ENCODE measurements at places on chromosomes 12 and 14.

DNA sequence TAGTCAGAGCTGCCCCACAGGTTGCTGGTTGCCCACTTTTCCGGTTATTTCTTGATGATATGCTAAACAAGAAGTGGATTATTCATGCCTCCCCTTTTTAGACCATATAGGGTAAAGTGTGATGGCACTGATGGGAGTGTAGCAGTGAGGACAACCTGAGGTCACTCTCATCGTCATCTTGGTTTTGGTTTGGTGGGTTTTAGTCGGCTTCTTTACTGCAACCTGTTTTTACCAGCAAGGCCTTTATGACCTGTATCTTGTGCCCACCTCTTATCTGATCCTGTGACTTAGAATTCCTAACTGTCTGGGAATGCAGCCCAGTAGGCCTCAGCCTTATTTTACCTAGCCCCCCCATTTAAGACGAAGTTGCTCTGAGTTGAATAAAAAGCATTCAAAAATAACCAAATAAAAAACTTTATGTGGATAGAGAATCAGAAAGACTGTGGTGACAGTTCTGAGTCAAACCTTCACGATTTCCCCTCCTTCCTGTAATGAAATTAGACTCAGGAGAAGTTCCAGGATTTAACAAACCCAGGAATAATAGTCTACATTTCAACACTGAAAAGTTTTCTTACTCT lies 144.2 kb downstream of the PAWR start:
- DNase-seq = no peak

GRCh38 chr14:69711065-69711464 lies 55.9 kb upstream of the SRSF5 start:
- DNase-seq = no peak

- DNase-seq = no peak
These were observed 39.9 kb downstream of the NOS1 start for GRCh38 chr12:117321572-117321971.

- DNase-seq = no peak
These were observed 13.7 kb downstream of the TRMT61A start for GRCh38 chr14:103542605-103543088.

DNA sequence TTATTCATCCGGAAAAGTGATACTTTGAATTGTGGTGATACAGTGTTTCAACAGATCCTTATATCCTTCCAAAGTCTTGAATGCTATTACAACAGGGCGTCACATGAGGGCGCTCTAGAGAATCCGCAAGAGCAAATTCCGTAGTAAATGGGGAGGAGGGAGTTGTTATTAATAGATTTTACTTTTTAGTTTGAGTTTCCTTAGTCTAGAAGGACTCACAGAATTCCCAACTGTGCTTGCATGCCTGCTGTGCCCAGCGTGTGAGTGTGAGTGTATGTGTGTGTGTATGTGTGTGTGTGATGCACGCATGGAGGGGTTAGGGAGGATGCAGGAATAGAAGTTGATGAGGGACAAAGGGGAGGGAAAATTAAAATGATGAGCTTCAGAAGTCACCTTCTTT lies 375.3 kb downstream of the C12orf75 start:
- DNase-seq = no peak

DNA sequence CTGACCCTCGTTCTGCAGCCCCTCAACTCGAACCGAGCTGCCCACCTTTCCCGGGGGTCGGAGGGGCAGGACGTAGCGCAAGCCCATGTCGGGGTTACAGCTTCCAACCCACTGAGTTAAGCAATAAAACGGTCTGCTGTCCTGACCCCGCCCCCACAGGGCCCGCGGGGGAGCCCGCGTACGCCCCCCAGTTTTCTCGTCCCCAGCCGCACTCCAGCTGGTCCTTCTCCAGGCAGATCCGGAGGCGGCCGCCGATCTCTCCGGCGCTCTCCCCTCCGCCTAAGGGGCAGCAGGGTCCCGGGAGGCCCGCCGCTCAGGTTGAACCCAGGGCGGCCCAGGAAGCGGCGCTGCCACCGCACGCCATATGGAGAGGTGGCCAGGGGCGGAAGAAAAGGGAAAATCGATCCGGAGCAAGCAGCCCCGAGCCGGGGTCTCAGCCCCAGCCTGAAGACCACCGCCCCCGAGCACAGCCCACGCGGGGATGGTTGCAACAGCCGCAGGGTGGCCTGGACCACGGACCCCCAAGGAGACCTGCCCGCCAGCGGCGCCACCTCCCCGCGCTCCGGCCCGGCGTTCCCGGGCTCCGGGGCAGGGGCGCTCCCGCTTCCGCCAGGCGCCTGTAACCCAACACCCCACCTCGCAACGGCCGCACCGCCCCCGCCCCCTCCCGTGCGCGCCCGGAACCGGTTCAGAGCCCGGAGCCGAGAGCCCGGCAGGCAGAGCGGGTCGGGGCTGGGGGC lies 760 bp downstream of the ACTN1 start:
- DNase-seq = no peak

- DNase-seq = no peak
These were observed 228.9 kb downstream of the ANO2 start for GRCh38 chr12:5716201-5716600.

DNA sequence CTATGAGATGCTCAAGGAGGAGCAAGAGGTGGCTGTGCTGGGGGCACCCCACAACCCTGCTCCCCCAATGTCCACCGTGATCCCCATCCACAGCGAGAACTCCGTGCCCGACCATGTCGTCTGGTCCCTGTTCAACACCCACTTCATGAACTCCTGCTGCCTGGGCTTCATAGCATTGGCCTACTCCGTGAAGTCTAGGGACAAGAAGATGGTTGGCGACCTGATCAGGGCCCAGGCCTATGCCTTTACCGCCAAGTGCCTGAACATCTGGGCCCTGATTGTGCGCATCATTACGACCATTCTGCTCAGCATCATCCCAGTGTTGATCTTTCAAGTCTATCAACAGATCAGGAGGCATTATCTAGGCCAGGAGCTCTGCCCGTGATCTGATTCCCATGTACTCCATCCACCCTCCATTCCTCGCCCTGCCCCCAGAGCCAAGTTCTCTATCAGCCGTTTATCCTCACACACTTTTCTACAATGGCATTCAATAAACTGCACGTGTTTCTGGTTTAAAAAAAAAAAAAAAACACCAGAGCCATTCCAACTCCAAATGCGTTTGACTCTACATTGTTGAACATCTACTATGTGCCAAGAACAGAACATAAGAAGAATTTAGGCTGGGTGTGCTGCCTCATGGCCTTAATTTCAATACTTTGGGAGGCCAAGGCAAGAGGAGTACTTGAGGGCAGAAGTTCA lies 17.5 kb downstream of the ATXN2 start:
- DNase-seq = no peak

DNA sequence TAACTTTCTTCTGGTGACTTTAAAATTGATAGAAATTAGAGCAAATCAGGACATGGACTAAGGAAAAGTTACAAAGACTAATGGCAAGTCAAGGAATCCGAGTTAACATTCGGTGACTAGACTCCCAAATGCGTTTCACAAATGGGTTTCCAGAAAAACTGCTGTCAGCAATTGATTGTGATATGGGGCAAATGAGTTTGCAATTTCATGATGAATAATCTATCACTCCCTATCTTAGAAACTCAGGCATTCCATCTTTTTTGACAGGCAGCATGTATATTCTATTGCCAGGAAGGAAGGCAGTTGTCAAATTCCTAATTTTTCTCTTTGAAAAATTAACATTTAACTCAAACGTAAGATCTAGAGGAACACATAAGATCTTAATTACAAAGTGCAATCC lies 40.5 kb upstream of the PLXNC1 start:
- no peak for DNase-seq

DNA sequence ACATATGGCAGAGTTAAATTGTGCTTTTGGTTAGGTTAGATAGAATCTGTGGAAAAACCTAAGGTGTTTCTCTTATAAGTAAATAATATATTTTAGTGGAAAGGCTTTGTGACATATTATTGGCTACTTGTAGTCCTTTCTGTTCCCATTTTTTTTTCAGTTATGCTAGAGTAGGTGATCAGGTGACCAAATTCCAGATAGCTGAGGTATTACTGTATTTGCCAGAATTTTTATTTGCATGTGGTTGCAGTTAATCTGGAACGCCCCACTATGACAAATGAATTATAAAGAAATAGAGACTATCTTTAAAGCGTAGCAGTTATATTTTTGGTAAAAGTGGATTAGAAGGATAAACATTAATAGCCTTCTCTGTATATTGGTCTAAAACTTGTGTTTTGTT lies 52.0 kb downstream of the ARHGAP5 start:
- DNase-seq = no peak

DNA sequence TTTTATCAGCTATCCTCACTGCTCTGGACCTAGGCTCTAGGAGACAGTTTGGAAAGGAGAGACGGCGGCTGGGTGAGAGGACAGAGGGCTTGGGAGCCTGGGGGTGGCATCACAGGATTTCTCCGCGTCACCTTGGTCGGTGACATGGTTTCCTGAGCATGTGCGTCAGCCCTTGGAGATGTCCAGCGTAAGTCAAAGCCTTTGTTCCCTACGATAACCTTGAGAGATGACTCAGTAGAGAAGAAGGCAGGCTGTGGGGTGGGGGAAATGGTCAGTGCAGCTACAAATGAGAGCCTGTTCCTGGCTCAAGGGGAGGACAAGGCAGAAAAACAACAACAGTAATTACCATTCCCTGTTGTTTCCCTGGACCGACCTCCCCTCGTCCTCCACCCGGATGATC lies 90.2 kb upstream of the TBX3 start:
- no peak for DNase-seq

DNA sequence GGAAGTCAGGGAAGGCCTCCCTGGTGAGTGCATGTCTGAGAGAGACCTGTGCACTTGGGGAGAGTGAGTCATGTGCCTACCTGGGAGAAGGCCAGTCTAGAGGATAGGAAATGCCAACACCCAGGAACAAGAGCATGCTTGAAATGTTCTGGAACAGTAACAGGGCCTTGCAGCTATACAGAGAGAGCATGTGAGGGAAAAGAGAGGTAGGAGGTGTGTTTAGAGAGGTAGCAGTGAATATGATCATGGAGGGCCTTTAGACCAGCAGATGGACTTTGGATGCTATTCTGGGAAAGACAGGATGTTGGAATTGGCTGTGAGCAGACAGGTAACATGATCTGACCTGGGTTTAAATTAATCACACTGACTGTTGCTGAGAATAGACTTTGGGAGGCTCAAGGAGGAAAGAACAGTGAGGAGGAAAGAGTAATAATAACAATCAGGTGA lies 1143.6 kb downstream of the FLRT2 start:
- no peak for DNase-seq

DNA sequence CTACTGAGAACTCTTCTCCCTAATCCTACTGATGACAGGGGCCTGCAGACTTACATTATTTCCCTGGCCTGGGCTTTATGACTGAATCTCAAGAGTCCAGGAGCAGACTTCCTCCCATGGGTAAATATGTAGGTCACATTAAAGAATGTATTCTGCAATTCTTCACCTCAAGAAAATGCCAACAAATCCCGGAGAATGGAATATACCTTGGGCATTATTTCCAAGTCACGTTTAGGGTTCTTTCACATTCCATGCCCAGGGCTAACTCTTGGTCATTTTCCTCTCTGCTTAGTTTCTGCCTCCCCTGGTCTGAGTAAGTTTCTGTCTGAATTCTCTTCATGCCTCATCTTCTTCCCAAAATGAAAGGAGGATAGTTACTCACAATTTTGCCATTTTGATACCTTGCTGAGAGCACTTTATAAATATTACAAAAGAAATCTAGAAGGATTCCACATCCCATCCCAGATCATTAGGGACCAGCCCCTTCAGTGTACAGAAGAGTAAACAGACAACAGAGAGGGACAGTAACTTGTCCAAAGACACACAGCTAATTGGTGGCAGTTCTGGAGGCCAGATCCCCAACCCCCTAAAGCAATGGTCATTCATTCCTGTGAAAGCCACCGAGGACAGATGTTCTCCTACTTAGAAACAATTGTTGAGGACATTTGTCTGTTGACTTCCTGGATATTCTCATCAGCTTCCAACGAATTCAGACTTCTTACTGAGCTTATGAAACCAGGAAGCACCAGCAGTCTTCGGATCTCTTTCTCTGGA lies 605 bp downstream of the PAH start:
- DNase-seq = no peak

DNA sequence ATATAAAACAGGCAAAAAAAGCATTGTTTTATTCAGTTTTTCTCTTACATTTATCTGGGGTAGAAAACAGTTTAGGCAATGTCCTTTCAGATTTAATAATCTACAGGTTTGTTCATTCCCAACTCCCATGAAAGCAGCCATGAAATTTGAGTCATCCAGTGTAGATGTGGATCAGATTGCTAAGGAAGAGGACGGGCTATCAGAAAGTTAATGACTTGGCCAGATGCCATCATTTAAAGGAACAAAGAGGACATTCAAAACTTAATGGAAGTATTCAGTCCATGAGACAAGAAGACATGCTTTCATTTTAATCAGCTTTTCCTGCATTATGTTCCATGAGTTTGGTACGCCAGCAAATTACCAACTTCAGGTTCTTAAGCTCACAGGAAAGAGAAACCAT lies 31.1 kb upstream of the POC1B start:
- no peak for DNase-seq

DNA sequence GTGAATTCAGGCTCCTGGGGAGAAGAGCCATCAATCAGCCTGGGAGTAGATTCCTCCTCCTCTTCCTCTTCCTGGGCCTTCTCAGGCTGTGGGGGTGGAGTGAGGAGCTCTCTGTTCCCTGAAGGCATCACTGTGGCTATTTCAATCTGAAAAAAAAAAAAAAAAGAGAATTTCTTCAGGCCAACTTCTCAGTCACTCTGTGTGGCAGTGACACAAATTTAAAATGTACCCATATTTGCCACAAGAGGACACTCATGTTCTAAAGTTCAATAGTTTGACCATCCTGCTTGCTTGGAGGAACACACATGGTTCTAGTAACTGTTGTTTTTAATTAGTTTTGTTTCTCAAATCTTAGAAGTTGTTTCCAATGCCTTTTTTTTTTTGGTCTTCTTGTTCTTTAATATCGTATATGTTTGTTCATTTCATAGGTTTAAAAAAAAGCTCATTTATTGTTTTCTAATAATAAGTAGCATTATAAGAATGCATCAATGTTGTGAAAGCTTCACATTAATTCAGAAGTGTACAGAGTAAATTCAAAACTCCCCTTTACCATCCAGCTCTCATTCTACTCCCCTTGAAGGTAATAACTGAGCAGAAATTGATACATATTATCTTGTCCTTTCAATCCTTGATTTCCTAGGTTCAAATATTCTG lies 23.3 kb upstream of the CCER1 start:
- DNase-seq = no peak

DNA sequence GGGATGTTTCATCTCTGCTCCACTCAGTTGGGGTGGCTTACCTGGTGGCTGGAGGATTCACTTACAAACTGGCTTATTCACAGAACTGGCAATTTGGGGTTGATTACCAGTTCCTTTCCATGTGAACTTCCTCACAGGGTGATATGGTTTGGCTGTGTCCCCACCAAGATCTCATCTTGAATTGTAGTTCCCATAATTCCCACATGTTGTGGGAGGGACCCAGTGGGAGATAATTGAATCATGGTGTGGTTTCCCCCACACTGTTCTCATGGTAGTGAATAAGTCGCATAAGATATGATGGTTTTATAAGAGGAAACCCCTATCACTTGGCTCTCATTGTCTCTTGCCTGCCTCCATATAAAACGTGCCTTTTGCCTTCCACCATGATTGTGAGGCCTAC lies 26.9 kb upstream of the IGF1 start:
- no peak for DNase-seq

- no peak for DNase-seq
These were observed 3.6 kb upstream of the SLC7A8 start for GRCh38 chr14:23186913-23187654.
